HS-5 (cell line): ENCODE measurements at places on chromosomes 2 and 18.

DNA sequence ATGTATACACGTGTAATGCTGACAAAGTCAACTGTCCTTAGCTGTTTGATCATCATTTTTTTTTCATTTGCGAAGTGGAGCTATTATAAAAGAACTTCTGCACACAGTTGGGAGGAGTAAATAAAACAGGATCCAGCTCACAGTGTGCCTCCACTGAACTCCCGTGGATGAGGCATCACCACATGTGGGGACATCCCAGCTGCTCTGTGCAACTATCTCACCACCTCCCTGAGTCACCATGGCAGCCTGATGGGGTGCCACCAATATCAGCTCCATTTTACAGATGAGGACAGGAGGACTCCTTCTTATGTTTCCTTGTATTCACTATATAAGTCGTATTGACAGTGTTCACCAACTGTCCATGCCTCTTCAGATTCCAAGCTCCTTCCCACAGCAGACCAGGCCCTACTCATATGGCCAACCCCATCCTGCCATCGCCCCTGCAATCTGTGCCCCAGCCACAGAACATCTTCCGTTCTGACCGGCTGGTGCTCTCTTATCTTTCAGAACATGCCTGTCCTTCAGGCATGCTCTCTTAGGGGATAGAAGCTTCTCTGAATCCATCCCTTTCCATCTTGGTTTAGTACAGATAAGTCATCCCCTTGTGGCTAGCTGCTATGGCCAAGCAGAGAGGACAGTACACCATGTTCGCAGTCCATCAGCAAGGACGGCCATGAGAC lies 288.1 kb downstream of the RNF144A start:
- DNase-seq = no peak

- DNase-seq = no peak
Observed at GRCh38 chr18:48693625-48694262, 154.9 kb downstream of the CTIF start.

DNA sequence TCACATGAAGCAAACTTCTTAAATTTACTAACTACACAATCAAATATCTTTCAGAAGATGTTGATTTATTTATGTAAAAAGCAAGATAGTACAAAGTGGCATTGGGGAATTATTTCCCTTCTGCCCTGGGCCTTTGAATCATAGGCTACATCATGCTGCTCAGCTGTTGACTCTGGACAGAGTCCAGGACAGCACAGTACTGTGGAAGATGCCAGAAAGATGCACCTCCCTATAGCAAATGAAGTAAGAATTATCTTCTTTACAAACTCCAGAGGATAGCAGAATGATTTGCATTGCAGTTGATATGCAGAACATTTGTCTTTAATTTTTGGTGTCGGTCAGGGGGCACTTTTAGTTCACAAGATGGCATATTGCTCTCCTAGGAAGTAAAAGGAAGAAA lies 1354.5 kb upstream of the ZEB2 start:
- DNase-seq = peak; percentile 9

GRCh38 chr2:128791120-128791984 lies 472.7 kb upstream of the HS6ST1 start:
- no peak for DNase-seq

GRCh38 chr2:1256632-1257324 lies 156.5 kb upstream of the TPO start:
- no peak for DNase-seq

- DNase-seq = no peak
Observed at GRCh38 chr2:18380321-18380720, 180.1 kb downstream of the RDH14 start.

GRCh38 chr2:36859366-36859792 lies 107.0 kb downstream of the STRN start:
- no peak for DNase-seq

DNA sequence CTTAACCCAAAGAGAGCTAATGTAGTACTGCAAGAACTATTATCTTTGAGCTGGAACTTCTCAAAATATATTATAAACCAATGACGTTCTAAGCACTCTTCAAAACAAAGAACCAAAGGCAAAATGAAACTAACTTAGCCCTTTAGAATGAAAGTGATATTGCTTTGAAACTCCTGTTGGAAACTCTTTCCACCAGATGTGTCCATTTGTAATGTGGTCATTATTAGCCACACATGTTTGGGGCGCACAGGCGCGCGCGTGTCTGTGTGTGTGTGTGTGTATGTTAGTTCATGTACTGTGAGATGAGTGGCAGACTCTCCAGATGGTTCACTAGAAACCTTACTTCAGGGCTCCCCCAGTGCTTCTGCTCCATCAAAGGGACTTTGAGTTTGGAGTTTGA lies 323.4 kb downstream of the BCL11A start:
- DNase-seq = no peak

DNA sequence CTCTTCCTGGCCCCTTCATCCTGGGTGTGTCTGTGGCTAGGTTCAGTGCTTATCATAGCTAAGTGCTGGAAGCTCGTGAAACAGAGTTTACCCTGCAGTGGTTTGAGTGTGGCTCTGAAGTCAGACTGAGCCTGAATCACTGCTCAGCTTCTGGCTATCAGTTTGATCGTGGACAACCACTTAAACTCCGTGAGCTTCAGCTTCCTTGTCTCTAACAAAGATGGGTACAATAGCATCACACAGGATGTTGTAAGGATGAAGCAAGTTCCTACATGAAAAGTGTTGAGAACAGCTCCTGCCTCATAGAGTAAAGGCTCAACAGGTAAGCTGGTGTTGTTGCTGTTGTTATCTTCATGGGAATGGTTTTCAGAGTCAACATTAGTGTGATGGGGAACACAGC lies 210.3 kb downstream of the CLIP4 start:
- DNase-seq = no peak

GRCh38 chr2:96952976-96953610 lies 33.3 kb downstream of the FAM178B start:
- DNase-seq = no peak

DNA sequence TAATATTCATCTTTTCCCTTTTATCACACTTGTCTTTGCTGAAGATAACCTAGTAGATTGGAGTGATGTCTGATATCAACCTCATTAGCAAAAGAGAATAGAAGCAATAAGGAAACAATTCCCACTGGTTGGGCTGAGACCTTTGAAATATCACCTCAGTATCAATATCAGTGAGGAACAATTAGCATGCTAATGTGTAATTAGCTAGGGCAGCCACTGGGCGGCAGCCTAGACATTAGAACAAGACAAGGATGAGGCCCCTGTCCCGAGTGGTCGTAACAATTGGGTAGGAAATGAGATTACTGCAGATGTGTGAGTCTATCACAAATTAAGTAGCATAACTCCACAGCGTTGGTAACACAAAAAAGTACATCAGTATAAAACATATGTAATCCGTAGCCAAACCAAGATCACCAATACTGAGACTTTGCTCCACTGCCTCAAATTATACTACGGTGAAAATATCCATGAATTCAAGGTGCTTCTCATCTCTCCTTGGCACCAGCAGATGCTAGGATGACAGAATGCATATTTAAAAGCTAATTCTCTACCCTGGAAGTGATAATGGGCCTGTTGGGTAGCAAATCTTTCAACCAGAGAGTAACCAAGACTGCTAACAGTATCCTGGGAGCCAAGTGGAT lies 99.1 kb downstream of the ALPK2 start:
- DNase-seq = no peak

GRCh38 chr2:158006961-158007719 lies 94.5 kb upstream of the UPP2 start:
- DNase-seq = no peak

- DNase-seq = no peak
Observed at GRCh38 chr2:233838251-233838650, 16.1 kb downstream of the HJURP start.

- no peak for DNase-seq
Observed at GRCh38 chr2:120450196-120450820, 104.4 kb downstream of the INHBB start.

DNA sequence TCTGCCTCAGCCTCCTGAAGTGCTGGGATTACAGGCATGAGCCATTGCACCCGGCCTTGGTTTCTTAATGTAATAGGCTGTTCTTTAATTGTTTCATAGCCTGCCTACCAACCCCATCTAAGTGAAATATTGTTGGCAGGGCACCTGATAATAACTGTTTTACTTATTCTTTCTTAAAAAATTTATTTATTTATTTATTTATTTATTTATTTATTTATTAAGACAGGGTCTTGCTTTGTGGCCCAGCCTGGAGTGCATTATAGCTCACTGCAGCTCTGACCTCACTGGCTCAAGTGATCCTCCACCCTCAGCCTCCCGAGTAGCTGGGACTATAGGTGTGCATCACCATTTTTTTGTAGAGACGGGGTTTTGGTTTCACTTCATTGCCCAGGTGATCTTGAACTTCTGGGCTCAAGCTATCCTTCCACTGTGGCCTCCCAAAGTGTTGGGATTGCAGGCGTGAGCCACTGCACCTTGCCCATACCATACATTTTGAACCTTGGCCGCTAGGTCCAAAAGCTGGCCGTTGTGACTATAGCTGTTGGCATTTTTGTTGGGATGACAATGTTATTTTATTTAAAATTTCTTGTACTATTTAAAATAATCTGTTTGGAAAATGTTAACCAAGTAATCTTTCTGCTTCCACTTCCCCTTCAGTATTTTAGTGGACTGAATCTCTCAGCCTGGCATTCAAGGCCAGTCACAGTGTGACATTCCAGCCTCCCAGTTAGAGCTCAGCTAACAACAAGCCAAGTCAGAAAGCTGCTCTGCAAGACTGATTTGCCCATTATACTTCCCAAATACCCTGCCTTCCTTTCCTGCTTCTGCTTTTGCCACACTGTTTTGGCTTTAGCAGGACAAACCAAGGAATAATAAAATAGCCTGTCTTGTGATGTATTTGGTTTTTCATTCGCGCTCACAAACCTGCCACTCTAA lies 52.4 kb downstream of the BABAM2 start:
- DNase-seq = no peak

- no peak for DNase-seq
Observed at GRCh38 chr18:58808349-58808748, 56.3 kb upstream of the ZNF532 start.

GRCh38 chr2:177084607-177085006 lies 128.0 kb upstream of the HNRNPA3 start:
- no peak for DNase-seq

- no peak for DNase-seq
Observed at GRCh38 chr18:63273222-63273927, 46.2 kb downstream of the BCL2 start.

DNA sequence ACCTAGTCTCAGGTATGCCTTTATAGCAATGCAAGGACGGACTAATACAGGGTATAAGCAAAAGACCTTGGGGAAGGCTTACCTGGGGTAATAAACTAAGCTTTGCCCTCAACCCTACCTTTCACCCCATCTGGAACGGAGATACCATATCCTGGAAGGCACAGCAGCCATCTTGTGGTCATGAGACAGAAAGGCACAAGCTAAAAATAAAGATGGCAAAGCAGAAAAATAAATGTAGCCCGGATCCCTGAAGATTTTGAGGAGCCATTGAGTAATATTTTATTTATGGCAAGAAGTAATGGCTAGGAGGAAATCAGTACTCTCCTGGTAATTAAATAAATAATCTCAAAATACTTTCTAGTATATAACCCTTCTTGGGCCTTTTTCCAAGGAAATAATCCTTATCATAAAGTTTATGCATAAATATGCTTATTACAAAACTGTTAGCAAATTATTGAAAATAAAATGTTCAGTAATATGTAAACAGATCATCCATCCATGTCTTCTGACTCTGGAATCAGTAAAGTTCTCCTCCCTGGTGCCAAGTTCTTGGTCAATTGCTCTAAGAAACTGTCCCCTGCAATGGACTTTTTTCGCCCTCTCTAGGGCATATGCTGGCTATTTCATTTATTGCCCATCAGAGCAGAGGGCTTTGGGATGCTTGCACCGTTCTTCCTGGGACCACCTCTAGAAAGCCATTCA lies 198.7 kb downstream of the SPP2 start:
- no peak for DNase-seq

- no peak for DNase-seq
Observed at GRCh38 chr2:98698896-98699295, 32.0 kb downstream of the MGAT4A start.

GRCh38 chr2:9327873-9328352 lies 95.4 kb downstream of the ITGB1BP1 start:
- no peak for DNase-seq

DNA sequence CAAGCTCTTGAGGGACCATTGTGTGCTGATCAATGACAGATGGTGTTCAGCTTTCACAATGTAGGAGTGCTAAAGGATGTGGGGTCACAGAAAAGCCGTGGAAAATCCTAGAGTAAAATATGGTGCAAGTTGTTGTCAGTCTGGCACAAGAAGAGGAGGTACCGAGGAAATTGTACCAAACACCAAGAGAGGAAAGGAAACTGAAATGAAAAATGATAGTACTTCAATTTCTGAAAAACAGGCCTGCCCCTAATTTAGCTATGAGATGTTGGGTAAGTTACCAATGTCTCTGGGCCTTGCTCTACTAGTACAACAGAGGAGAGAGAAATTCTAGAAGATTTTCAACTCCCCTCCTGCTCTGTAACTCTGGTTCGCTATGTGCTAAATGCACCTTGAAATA lies 78.8 kb upstream of the PELI1 start:
- no peak for DNase-seq

- DNase-seq = no peak
Observed at GRCh38 chr2:15940661-15941480, 521 bp downstream of the MYCN start.

GRCh38 chr2:905091-905832 lies 45.4 kb upstream of the SNTG2 start:
- no peak for DNase-seq

- DNase-seq = no peak
Observed at GRCh38 chr2:121076498-121076820, 208.5 kb downstream of the TFCP2L1 start.

GRCh38 chr2:99607861-99608491 lies 118.2 kb upstream of the REV1 start:
- DNase-seq = no peak

DNA sequence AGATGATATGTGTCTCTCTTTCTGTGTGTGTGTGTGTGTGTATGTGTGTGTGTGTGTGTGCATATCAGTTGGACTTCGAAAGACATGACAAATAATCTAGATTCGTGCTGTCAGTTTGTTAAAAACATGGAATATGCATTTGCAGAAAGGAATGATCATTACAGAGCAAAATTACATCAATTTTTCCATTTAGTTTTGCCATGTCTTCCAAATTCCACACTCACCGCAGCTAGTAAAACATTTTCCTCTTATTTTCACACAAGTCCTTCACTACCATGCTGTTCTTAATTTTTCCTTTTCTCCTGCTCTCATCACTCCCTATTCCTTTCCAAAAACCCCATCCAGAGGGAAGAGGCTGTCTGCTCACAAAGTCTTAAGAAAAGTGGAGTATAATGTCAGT lies 1191.4 kb upstream of the SLC39A10 start:
- DNase-seq = no peak

GRCh38 chr2:134600208-134600607 lies 118.6 kb downstream of the TMEM163 start:
- no peak for DNase-seq

DNA sequence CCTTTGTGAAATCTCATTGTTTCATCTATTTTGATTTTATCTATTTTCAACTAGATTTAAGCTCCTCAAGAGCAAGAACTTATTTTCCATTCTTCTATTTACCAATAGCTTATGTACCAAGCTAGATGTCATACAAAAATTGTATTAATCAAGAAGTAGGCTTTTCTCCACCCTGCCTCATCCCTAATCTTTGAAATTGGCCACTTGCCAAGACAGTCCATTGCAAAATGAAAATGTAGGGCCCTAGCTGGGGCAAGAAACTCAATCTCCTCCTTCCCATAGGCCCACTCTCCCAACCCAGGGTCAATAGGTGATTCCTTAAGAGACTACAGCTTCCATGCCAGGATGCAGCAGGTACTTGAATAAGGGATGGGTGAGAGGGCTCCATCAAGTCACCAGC lies 39.3 kb upstream of the STPG4 start:
- DNase-seq = no peak
